ENCODE measurements at places on chromosomes 3 and 15.

DNA sequence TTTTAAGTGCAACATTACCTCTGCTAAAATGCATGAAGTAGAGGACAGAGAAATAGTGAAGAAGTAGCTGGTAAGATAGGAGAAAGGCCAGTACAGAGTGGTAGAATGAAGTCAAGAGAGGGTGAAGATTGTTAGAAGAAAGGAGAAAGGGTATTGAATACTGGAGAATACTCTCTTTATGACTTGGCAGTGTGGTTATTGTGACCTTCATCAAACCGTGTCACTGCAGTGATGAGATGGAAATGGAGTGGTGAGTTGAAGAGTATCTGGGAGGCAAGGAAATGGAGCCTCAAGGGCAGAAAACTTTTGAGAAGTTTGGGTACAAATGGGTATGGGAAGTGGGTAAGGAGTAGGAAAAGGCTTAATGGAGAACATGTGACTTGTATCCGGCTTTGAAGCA, 24.7 kb downstream of the MINDY2 start:
- no peak for DNase-seq

DNA sequence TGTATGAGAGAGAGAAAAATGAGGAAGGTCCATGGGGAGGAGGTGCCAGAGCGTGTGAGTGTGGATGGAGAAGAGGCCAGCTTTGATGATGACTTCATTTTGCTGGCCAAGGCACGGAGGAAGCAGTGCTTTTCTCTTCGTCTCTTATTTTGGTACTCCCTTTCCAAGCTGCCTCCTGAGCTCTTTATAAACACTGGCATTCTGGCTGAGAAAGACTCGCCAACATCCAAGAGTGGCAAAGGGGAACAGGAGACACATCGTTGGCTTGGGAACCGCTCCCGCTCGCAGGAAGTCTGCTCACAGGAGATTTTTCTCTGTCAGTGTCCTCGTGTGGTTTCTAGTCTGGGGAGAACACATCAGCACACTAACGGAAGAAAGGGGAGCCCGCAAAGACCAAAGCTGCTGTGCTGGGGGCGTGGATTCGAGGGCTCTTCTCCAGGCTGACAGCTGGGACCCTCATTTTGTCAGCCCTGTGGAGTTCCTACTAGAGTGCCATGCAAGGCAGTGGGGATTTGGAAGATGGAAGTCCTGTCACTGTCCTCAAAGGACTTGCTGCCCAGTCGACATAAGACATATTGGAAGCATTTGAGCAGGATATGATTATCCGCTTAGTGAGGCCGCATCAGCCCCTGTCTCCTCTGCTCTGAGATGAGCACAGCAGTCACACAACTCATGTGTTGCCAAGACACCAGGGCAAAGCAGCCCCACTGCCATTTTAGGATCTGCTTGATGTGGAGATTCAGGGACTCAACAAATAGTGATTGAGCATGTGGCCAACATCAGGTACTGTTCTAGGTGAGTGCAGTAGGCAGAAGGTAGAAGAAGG, 8.0 kb upstream of the SEMA4B start:
- no peak for DNase-seq

DNA sequence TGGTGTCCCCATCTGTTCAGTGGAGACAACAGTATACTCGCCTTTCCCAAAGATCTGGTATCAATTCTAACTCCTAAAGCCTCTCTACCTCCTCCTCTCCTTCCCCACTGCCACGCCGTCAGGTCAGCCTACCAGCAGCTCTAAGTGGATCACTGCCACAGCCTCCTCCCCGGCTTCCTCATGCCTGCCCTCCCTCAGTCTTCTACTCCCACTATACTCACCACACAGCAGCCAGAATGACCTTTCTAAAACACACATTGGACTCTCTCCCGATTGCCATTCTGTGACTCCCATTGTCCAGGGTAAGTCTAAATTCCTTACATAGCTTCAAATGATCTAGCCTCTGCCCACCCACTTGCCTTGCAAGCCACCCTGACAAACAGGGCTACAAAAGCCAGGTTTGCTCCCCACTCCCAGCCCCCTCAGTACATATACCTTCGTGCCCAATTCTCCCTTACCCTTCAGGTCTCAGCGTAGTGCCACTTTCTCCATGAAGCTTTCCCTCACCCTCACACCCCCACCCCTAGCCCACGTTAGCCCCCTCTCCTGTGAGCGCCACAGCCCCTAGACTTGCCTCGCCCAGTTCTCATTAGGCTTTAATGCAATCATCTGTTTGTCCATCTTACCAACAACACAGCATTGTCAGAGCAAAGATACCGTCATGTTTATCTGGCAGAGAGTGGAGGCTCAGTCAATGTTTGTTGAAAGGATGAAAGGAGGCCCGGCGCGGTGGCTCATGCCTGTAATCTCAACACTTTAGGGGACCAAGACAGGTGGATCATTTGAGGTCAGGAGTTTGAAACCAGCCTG, 9.5 kb upstream of the SEMA7A start:
- DNase-seq: no peak

DNA sequence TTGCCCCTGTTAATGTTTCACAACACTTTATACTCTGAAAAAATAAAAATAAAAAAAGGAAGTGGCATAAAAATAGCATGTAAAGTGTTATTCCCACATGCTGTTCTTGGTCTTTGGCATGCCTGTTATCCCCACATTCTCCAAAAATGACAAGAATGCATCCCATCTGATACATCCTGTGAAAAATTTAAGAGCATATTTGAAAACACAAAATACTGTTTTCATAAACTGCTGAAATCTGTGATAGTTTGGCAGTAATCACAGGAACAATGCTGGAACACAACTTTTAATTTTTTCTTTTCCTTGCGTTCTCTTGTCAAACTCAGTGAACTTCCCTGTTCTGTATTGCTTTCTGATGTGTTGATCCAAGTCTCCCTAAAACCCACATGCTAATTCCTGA, 288.8 kb downstream of the ROBO2 start:
- DNase-seq: no peak

DNA sequence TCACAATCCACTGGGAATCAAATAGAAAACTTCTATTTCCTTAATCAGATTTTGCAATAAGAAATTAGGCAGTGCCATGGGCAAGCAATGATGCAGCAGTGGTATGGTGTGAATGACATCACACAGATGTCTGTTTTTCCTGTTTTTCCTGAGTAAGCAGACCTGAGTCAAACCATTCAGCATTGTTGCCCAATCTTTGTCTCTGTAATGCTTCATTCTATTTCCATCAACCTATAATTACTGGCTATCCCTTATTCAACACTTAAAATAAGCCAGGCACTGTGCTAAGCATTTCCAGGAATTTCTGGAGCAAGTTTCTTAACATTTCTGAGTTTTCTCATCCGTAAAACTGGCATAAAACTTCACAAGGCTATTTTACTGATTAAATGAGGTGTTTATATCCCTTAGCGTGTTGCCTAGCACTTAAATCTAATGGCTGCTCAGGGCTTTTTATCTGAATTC, 11.3 kb upstream of the OXSR1 start:
- no peak for DNase-seq

DNA sequence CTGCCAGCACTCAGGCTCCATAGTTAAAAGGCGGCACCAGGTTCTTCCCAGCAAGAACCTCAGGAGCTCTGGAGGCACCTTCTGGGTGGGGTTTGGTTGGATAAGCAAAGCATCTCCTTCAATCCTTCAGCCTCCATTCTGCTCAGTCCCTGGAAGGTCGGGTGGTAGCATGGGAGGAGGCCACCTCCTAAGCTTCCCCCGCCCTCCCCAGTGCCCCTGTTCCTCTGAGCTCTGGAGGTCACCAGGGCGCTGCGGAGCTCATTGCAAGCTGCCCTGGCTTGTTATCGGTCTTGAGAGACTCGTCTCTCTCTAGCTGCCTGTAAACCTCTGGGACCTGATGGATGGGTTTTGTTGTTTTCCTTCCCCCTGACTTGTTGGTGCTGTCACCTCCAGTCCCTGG, 124.8 kb downstream of the RPLP1 start:
- DNase-seq: no peak

GRCh38 chr3:164479978-164480377, 598.3 kb downstream of the SI start:
- no peak for DNase-seq

DNA sequence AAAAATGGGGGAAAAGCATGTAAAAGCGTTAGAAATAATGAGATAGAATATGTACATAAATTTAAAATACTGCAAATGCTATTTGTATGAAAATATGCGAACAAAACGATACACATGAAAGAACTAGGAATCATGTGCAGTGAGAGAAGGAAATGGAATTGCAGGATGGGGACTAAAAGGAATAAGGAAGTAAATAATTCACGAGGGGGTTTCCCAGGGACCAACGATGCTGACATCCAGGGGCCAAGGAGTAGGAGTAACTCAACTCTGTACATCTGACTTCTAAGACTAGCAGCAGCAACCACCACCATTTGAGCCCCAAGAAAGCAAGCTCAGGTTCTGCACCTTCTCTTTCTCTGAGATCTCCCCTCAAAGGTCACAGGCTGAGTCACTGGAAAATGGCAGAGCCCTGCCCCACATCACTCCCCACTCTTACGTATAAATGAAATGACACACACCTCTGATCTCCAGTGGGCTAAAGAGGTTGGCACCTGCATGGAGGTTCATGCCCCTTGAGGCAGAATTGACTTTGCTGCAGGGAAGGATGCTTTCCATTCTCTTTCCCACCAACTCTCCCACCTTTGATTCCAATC, 100.0 kb upstream of the DLG1 start:
- no peak for DNase-seq

- no peak for DNase-seq
Measured at GRCh38 chr15:89780601-89781000, 4.5 kb downstream of the MESP2 start.

GRCh38 chr3:5013021-5013906, 34.0 kb downstream of the BHLHE40 start:
- no peak for DNase-seq
